ENCODE measurements at places on chromosomes 11 and 22. TPM values are rescaled to one million over a fixed set of nuclear protein-coding genes. Genes with fewer than 3 reads are reported as not detected.

TTLL8 gene
- not detected for total RNA-seq

KDM4E gene
- not detected for total RNA-seq

FAT3 gene
- total RNA-seq = 1.1 TPM

SBF1 gene
- 83.8 TPM for total RNA-seq

ROM1 gene
- total RNA-seq = 5.5 TPM

OR51B4 gene
- not detected for total RNA-seq

KRTAP5-9 gene
- total RNA-seq = 0.16 TPM

DEFB131B gene
- not detected for total RNA-seq

DRICH1 gene
- not detected for total RNA-seq

CASP5 gene
- total RNA-seq = not detected

RBFOX2 gene
- 273 TPM for total RNA-seq

C22orf23 gene
- total RNA-seq = 0.65 TPM

SMTNL1 gene
- total RNA-seq = not detected

CTSC gene
- total RNA-seq = 60.0 TPM

LRP4 gene
- total RNA-seq = 8.4 TPM

RFPL2 gene
- not detected for total RNA-seq

SCGB2A2 gene
- not detected for total RNA-seq

Data from hair follicle dermal papilla cell (primary cell).